Progenitor cell of endocrine pancreas (in vitro differentiated cells): ENCODE measurements at places on chromosomes 2 and 18.

DNA sequence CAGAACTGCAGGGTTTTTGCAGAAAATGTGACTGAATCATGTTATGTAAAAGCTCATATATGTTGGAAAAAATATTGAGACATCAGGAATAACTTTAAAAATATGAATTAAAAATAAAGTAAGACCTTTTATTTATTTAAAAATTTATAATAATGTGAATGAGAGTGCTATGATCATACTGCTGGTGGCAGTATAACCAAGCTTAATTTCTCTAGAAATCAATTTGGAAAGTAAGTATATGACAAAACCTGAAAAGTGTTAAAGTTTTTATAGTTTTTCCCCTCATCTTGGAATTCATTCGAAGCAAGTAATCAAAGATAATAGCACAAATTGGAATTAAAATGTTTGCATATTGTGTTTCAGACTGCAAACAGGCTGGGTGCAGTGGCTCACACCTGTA lies 7.5 kb downstream of the SLC39A10 start:
- DNase-seq: no peak

- DNase-seq: no peak
Measured at GRCh38 chr2:71154798-71155197, 24.4 kb downstream of the MPHOSPH10 start.

- DNase-seq: no peak
Measured at GRCh38 chr2:36951574-36951973, 14.8 kb downstream of the STRN start.

DNA sequence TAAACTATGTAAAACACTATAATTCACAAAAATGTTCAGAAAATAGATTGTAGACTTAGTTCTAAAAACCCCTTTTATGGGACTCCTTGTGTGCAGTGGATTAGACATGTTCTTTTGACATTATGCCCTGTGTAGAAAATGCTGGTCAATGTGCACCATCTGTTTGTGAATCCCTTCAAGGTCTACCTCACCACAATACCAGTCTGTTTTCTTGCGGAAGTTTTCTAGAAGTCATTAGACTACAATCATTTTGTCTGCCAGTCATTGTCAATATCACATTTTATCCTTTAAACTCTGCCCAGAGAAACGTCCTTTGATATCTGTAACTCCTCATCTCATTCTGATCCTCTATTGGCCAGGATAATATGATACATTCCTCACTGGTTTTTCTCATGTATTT lies 7.8 kb downstream of the ITGA4 start:
- DNase-seq: no peak

DNA sequence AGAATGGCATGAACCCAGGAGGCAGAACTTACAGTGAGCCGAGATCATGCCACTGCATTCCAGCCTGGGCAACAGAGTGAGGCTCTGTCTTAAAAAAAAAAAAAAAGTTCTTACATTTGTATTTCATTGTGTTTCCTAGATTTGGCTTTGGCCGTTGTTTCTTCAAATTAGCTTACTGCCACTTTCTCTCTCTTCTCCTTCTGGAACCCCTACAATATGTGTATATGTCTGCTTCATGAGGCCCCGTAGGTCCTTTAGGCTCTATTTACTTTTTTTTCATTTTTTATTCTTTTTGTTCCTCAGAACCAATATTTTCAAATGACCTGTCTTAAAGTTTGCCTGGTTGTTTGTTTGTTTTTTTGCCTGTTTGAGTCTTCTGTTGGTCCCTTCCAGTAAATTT lies 41.2 kb downstream of the RMDN2 start:
- no peak for DNase-seq

- DNase-seq: no peak
Measured at GRCh38 chr2:33372940-33373553, 103.4 kb upstream of the RASGRP3 start.

DNA sequence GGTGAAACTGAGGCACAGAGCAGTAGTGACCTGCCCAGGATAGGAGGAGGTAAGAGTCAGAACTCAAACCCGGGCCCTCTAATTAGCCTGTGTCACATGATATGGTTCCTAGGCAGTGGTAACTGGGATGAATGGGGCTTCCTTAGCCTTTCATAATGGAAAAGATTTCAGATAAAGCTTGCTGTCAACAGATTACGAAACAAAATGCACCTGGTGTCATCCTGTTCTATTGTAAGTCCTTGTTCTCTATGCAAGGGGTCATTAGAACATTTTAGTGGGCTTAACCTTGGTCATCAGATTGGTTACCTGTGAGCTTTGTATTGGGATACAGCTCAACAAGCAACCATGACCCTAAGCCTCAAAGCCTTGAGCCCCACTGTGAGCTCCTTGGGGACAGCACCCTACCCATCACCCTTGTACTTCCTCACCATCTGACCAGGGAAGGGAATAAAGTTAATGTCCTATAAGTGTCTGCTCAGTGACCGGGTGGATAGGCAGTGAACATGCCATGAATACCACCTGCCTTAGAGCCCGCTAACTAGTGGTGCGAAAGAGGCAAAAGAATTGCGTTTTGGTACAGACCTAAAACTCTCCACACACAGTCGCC lies 70.3 kb upstream of the RMDN2 start:
- no peak for DNase-seq
